ENCODE measurements at places on chromosomes 12 and 14.

DNA sequence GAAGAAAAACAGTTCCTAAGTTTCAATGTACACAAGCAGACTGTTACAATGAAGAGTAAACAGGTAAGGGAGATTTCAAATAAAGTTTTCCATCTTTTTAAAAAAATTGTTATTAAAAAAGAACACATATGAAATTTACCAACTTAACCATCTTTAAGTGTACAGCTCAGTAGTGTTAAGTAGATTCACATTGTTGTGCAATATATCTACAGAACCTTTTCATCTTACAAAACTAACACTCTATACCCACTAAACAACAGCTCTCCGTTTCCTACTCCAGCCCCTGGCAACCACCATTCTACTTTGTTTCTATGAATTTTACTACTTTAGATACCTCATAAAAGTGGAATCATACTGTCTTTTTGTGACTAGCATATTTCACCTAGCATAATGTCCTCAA lies 139.5 kb downstream of the SLC25A21 start:
- no peak for DNase-seq

- peak; percentile 66 for DNase-seq
Measured at GRCh38 chr12:22396253-22396652, 61.7 kb upstream of the ST8SIA1 start.

DNA sequence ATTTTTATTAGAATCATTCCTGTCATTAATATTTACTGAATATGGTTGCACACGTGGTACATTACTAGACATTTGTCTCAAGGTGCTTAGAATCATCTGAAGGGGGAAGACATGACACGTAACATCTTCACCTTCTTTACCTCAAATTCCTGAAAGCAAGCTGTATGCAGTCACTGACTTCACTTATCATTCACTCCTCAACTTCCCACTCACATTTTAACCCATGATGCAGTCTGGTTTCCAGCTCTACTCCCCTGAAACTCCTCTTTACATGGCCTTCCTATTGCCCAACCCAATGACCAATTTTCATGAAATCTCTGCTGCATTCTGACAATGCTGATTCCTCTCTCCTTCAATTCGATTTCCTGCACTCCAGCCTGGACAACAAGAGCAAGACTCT lies 5.8 kb upstream of the PSMC6 start:
- DNase-seq = no peak

GRCh38 chr12:68800294-68800693 lies 7.7 kb upstream of the MDM2 start:
- DNase-seq = no peak
